Central memory CD4-positive, alpha-beta T cell (primary cell): ENCODE measurements at places on chromosomes 5 and 9.

GRCh38 chr5:58022055-58022454 lies 437.8 kb downstream of the PLK2 start:
- no peak for DNase-seq

GRCh38 chr9:19372567-19372966 lies 7.5 kb downstream of the RPS6 start:
- DNase-seq, result no peak

GRCh38 chr5:72392326-72392733 lies 72.2 kb downstream of the PTCD2 start:
- no peak for DNase-seq

DNA sequence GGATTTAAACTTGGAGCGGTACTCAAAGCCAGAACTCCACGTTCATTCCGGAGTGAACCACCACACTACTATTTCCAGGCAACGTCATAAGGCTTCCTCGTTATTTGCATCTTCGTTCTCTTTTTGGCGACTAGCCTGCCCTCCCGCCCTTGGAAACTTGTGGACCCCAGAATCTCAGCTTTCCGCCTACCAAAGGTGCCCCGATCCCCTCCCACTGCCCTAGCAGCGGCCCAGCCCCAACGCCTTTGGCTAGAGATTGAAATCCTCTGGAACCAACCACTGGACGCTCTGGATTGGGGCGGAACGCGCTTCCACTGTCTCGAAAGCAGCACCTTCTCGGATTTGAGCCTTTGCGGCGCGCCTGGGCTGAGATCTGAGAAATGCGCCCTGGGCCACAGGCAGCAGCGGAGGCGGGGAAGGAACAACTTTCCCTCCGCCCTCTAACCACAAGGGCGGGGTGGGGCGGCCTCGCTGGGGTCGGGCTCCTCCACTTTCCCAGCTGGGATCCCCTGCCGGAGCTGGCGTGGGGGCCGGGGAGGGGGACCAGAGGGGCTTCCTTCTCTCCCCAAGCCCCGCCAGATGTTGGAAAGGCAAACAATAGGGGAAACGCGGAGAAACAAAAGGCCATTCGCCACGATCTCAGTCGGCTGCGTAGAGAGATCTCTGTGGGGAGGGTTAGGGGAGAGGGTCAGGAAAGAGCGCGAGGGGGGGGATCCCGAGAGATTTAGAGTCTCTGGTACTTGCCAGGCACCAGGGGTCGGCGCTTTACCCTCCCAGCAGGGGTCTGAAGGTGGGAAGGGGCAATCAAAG lies 1.3 kb downstream of the MOB3B start:
- peak; percentile 49 for DNase-seq

DNA sequence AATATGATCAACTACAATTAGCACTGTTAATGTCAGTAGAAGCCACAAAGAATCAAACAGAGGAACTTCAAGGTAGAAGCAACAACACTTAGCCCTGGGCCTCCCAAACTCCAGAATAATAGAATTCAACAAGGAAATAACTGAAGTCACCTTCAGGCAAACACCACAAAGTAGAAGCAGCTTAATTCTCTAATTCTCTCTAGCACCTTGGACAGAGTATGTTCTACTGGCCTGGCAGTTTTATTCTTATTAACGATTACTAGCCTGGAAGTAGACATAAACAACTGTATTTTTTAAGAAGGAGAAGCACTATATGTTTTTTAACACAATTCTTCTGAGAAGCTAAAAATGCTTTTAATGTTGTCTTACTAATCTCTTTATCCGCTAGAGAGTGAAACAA lies 911.9 kb downstream of the DTWD2 start:
- no peak for DNase-seq

- DNase-seq, result no peak
Observed at GRCh38 chr5:155512329-155512728, 498.8 kb downstream of the KIF4B start.

DNA sequence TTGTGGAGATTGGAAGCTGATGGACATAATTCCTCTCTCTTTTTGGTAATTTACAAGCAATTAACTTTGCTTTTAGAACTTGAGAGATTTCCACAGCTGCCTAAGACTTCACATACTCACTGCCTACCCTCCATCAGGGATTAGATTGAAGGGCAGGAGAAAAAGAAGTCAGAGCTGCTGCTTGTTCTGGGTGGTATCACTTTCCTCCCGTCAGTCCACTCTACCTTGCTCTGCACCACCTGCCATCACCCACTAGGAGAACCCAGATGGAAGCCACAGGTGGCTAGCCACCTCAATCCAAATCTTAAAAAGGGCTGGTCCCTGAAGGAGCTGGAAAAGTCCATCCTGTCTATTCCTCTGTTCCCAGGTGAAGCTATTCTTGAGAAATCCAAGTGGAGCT lies 10.5 kb downstream of the IRF1 start:
- no peak for DNase-seq
